Glomerular endothelial cell (primary cell): ENCODE measurements at places on chromosomes 13 and 19.

DNA sequence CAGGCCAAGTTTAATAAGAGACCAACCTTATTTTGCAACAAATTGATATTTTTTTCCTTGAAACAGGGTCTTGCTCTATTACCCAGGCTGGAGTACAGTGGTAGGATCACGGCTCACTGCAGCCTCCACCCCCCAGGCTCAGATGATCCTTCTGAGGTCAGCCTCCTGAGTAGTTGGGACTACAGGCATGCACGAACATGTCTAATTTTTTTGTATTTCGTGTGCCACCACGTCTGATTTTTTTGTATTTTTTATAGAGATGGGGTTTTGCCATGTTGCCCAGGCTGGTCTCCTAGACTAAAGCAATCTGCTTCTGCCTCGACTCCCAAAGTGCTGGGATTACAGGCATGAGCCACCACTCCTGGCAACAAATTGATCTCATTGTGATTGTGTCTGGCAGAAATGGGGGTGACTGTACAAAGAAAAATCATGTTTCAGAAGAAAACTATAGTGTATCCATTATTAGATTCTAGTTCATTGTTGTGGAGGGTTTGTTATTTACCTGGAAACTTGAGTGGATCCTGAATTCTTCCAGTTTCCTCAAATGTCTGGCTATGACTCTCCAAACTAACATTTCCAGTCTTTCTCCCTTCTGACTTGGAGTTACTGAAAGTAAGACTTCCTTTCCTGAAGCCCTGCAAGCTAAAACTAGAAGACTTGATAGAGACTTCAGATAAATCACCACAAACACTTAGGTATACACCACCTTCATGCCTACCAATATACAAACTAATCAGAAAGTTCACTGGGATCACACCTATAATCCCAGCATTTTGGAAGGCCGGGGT lies 17.3 kb upstream of the AKT2 start:
- DNase-seq, result no peak

DNA sequence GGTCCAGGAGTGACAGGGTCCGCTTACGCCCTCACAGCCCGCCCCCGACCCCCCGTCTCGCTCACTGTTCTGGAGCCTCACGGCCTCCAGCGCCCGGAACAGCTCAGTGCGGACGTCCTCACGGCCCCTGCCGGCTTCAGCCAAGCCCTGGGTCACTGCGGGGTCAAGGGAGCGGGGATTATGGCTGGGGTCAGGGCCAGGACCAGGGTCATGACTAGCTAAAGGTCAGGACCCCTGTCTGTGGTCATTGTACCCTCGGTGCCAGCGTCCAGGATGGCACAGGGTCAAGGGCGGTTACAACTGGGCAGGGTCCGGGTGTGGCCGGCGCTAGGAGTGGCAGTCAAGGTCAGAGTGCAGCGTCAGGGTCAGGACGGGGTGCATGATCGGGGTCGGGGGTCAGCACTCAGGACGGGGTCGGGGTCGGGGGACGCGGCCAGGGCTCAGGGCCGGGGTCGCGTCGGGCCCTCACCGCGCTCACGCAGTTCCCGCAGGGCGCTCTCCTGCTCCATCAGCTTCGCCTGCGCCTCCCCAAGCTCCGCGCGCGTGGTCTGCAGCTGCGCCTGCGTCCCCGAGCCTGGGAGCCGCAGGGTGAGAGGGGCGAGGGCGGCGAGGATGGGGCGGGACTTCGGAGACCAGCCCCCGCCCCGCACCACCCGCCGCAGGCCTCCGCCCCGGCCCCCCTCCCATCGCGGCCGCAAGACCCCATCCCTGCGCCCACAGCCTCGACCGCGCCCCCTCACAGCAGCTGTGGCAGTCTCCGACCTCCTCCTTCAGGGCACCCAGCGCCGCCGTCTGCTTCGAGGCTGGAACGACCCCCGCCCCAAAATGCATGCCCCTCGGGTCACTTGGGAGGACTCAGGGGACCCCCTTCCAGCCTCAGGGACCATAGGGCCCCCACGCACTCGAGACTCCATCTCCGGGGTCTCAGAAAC lies 1.4 kb downstream of the CLEC4G start:
- DNase-seq, result no peak

DNA sequence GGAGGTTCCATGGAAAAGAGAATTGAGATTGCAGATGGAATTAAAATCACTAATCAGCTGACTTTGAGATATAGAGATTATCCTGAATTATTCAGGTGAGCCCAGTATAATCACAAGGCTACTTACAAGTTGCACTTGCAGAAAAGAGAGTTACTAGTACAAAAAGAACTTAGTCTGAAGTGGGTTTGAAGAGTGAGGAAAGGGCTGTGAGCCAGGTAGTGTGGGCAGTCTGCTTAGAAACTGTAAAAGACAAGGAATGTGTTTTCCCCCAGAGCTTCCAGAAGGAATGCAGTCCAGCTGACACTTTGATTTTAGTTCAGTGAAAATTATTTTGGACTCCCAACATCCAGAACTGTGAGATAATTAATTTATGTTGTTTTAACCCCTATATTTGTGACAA lies 285.4 kb upstream of the GPC6 start:
- DNase-seq, result no peak

DNA sequence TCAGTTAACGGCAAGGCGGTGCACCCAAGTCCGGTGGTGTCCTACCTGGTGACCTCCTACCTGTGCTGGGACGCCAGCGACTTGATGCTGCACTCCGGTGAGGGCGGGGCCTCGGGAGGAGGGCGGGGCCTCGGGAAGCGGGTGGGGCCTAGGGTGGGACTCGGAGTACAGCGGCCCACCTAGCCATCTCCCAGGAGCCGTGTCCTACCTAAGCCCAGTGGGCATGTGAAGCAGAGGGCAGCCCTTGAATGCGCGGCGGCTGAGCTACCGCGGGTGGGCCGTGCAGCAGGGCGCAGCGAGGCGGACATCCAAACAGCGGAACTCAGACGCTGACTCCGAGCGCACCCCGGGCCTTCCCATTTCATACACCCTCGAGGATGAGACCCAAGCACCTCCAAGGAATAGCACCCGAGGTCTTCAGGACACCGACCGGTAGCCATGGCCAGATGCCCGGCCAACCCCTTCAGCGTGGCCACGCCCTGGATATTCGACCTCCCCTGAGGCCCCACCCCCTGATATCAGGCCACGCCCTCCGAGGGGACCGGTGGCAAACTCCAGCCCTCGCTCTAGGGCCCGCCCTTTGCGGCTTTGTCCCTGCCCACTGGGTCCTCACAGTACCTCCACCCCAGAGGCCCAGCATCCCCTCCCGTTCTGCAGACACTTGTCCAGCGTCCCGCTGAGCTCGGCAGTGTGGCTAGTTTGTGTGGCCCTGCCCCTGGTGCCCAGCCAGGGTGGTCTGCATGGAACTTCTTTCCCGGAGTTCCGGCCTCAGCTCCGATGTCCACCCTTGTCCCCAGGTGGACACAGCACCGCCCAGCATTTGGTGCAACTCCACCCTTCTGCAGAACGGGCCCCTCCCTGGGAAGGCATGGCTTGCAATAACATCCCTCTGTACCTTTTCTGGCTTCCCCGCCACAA lies 5.4 kb downstream of the KLK1 start:
- DNase-seq, result no peak

DNA sequence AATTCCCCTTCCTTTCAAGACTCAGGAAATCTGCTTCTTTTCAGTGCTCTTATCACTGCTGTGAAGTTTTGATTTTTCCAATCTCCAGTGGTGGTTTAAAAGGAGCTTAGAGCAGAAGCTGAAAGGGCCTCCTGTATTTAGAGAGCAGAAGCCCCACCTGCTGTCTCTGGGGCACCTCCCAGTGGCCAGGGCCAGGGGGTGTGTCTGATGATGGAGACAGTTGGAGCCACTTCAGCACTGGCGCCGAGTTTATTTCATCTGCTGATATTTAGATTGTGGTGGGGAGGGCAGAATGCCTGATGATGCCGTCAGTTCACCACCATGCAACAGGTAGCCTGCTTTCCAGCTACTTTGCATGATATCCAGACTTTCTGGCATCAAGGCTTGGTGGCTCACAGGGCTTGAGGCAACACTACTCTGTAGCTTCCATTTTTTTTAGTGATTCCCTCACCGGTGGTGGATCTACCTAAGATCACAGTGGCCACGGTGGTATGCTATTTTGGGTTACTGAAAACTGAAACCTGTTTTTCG lies 371.9 kb downstream of the KCNRG start:
- no peak for DNase-seq

- DNase-seq, result no peak
These were observed 204.3 kb downstream of the DNAJC15 start for GRCh38 chr13:43227721-43228120.

GRCh38 chr13:27965343-27965739 lies 3.8 kb downstream of the CDX2 start:
- no peak for DNase-seq

GRCh38 chr19:49335071-49335783 lies at the start of gene CD37:
Gene CD37 (plus strand): TSS chr19:49335406. CDS start chr19:49335541, 135 bp downstream.
- DNase-seq, result no peak
